ENCODE measurements at places on chromosomes 2 and 18.
A peak's percentile ranks its signal among the peaks of the same experiment; 100 is the strongest.

GRCh38 chr2:150690870-150691269 lies 203.4 kb upstream of the RND3 start:
- no peak for DNase-seq

DNA sequence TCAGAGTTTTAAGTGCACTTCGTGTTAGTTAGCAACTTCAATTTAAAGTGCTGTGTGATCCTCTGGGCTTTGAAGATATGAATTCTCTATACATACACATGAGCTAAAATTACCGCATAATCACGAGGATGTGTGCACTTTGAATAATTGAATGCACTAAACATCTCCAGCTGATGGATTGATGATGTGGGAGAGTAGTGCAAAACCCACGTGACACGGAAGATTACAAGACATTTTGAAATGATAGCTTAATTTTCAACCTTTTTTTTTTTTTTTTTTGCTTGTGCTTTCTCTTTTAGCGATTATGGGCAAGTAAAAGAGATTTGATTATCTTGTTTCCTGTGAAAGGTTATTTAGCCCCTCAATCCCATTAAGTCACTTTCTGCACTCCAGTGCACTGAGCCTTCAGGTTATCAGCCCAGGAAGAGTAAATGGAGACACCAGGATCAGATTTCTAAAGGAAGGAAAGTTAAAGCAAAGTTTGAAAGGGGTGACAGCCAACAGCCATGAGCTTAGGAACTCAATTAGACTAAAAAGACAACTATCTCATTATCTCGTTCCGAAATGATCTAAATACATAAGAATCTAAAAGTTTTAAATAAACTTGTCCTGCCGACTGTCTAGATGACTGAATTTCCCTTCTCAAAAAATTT lies 81.6 kb downstream of the CDK15 start:
- no peak for DNase-seq

DNA sequence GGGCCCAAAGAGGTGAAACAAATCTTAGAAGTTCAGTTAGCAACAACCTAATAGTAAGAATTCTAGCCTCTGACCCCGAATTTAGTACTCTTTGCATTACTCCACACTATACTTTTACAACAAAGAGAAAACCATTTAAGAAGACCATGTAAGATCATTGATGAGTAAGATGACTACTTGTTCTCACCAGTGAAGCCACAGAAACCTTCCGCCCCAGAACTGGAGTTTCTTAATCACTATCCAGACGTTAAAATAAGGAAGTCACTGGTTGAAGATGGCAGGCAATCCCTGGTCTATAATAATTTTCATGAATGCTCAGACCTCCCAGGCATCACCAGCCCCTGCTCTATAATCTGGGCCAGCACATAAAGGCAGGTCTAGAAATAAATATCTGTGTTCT lies 95.0 kb downstream of the TMEM163 start:
- peak; percentile 76 for DNase-seq

- DNase-seq = no peak
Observed at GRCh38 chr2:235005603-235006259, 53.9 kb downstream of the SH3BP4 start.

DNA sequence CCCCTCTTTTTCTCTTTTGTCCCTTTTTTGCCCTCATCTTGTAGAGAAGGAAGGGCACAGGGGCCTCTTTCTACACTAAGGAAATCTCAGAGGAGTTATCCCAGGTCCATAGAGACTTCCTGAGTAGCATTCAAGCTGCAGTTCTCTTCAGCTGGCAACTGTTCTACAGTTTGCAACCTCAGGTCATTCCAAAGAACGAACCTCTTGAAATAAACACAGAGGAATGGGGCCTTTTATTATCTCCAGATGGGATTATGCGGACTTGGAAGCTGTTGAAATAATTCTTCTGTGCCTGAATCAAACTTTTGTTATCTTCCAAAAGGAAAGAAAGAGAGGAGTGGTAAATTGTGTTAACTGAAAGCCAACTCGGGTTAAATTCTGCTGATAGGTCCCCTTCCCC lies 31.0 kb upstream of the NFE2L2 start:
- DNase-seq = no peak

DNA sequence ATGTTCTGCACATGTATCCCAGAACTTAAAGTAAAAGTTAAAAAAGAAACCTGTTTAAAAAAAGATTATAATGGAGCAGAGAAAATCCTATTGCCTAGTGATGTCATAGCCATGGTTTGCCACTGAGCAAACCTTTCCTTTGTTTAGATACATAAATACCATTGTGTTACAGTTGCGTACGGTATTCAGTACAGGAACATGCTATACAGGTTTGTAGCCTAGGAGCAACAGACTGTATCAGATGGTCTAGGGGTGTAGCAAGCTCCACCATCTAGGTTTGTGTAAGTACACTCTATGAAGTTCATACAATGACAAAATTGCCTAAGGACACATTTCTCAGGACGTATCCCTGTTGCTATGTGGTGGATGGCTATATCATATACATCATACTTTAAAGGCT lies 13.0 kb downstream of the ICA1L start:
- no peak for DNase-seq

Data from activated CD4-positive, alpha-beta T cell treated with anti-CD3 and anti-CD28 coated beads, Interleukin-2, amount 50 U/mL, for 16 hours (primary cell).